ENCODE measurements at places on chromosomes 2 and 18.

DNA sequence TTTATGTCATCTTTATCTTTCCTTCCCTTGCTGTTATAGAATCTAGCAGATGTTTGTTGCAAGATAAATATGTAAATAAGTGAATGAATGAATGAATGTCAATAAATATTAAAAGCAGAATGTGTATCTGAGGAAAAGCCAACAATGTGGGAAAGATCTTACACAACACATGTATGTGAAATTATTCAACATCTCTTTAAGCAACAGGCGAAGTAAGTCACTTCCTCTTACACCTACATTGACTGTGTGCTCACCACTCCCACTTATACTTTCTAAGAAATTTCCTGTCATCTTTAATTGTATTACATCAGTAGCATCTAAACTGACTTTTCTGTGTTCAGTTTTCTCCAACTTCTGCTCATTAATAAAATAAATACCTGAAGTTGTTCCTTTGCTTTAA, 43.0 kb downstream of the RAD51AP2 start:
- H3K27ac ChIP-seq: no peak overlapping the region
- no peaks in the 10 kb centered on the region for H3K4me1 ChIP-seq
- no peak overlapping the region for H3K4me3 ChIP-seq
- DNase-seq: no peak
- no peaks in the 10 kb centered on the region for H3K36me3 ChIP-seq

DNA sequence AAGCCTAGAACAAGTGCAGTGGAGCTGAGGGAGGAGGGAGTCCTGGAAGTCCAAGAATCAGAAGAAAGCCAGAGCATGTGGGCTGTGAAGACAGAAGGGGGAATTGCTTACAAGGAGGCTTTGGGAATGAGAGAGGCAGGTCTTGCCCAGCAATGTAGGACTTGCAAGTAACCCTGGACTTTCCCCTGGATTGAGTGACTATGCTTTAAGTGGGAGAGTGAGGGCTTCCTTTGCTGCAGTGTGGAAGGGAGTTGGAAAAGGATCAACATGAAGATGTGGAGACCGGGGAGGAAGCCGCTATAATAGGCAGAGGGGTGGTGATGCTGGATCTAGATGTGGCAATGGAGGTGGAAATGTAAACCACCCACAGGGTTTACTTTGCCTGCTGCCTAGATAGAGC, 13.8 kb upstream of the SCYGR1 start:
- no peaks in the 10 kb centered on the region for H3K36me3 ChIP-seq
- H3K4me1 ChIP-seq: peaks cover 17% of the 10 kb centered on the region
- no peak overlapping the region for H3K27ac ChIP-seq
- no peak overlapping the region for H3K4me3 ChIP-seq
- peaks cover 2% of the 10 kb centered on the region for H3K27me3 ChIP-seq

- DNase-seq: no peak
- no peaks in the 10 kb centered on the region for H3K27me3 ChIP-seq
- peaks cover 3% of the 10 kb centered on the region for H3K4me1 ChIP-seq
- H3K36me3 ChIP-seq: peaks cover 25% of the 10 kb centered on the region
- H3K27ac ChIP-seq: no peak overlapping the region
Measured at GRCh38 chr2:28300485-28301341, 91.9 kb upstream of the FOSL2 start.

GRCh38 chr18:48993586-48993985, 42.8 kb upstream of the SMAD7 start:
- H3K4me3 ChIP-seq: no peak overlapping the region
- no peaks in the 10 kb centered on the region for H3K36me3 ChIP-seq
- H3K27me3 ChIP-seq: peaks cover 8% of the 10 kb centered on the region
- peaks cover 11% of the 10 kb centered on the region for H3K4me1 ChIP-seq
- H3K27ac ChIP-seq: no peak overlapping the region

DNA sequence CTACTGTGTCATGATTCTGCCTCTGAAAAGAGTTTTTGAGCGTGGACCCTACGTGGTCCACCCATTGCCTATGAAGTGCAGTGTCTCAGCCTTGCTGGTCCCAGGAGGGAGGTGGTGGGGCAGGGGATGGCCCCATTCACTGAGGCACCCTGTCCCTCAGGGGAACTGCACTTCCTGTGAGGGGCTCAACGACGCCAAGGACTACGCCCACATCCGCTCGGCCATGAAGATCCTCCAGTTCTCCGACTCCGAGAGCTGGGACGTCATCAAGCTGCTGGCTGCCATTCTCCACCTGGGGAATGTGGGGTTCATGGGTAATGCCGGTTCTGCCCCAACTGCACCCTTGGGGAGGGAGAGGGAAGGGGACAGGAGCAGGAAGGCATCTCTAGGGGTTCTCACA, 42.5 kb downstream of the MYO7B start:
- H3K27me3 ChIP-seq: peaks cover 4% of the 10 kb centered on the region
- peak overlapping the region; percentile 19 for H3K27ac ChIP-seq
- H3K36me3 ChIP-seq: no peaks in the 10 kb centered on the region
- peak; percentile 7 for DNase-seq
- no peak overlapping the region for H3K4me3 ChIP-seq

GRCh38 chr2:58938988-58939387, 697.9 kb upstream of the FANCL start:
- H3K27ac ChIP-seq: no peak overlapping the region
- H3K4me1 ChIP-seq: no peaks in the 10 kb centered on the region
- no peak for DNase-seq
- no peaks in the 10 kb centered on the region for H3K27me3 ChIP-seq

DNA sequence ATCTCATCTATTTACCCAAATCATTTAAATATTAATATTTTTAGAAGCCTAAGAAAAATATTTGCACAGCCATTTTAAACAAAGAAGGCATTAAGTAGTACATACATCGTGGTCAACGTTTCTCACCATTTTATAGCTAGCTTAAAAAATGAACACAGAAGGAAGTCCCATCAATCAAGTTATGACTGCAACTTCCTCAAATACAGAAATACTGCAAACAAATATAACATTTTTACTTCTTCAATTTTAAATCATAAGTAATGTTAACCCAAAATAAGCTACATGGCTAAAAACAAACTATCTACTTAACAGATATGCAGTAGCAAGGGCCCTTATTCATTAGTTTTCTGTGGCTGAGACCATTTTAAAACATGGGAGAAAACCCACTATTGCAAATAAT, 30.6 kb downstream of the ITSN2 start:
- DNase-seq: no peak
- H3K4me3 ChIP-seq: no peak overlapping the region
- H3K27ac ChIP-seq: no peak overlapping the region
- H3K36me3 ChIP-seq: peaks cover 11% of the 10 kb centered on the region

Data from activated CD8-positive, alpha-beta T cell treated with anti-CD3 and anti-CD28 coated beads, Interleukin-2, amount 10 ng/mL, durations not matched to agents 7 days and 5 days (primary cell).